ENCODE measurements at places on chromosomes 5 and 9.

- DNase-seq = no peak
These were observed 128.7 kb downstream of the CEP120 start for GRCh38 chr5:123294544-123294943.

GRCh38 chr5:108101130-108101529, 280.8 kb downstream of the FBXL17 start:
- DNase-seq = no peak

DNA sequence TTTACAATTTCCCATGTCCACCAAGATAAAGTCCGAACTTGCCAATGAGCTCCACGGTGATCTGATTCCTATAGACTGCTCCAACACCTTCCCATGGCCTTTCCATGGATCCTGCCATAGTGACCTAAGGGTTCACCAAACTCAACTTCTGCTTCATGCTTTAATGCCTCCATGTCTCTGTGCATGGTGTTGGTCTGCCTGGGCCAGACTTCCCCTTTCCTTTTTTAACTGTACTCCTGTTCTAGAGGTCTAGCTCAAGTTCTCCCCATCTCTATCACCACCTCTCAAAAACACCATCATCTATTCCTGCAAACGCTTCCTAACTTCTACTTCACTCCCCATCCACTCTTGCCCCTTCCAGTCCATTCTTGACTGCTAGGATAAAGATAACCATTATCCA, 14.8 kb upstream of the SMARCA2 start:
- no peak for DNase-seq

- no peak for DNase-seq
These were observed 35.8 kb downstream of the C7 start for GRCh38 chr5:40945111-40945510.

- DNase-seq = no peak
These were observed 214.6 kb downstream of the SREK1 start for GRCh38 chr5:66358741-66359140.

Data from testis (tissue), 5 donors.